ENCODE measurements at places on chromosomes 7 and 10.

DNA sequence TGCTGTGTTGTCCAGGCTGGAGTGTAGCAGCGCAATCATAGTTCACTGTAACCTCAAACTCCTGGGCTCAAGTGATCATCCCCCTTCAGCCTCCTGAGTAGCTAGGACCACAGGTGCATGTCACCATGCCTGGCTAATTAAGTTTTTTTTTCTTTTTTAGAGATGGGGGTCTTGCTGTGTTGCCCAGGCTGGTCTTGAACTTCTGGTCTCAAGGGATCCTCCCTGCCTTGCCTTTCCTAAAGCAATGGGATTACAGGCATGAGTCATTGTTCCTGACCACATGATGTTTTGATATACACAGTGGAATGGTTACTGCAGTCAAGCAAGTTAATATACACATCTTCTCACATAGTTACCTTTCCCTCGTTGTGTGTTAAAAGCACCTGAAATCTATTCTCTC is 140.3 kb downstream of the GPR85 start:
- H3K4me3 ChIP-seq = no peak overlapping the region
- DNase-seq = no peak
- H3K36me3 ChIP-seq = no peaks in the 10 kb centered on the region
- H3K27me3 ChIP-seq = peaks cover 3% of the 10 kb centered on the region

GRCh38 chr7:132453826-132454225 is 122.4 kb downstream of the PLXNA4 start:
- H3K4me1 ChIP-seq = no peaks in the 10 kb centered on the region
- no peak overlapping the region for H3K4me3 ChIP-seq
- no peak overlapping the region for H3K27ac ChIP-seq
- no peak for DNase-seq

DNA sequence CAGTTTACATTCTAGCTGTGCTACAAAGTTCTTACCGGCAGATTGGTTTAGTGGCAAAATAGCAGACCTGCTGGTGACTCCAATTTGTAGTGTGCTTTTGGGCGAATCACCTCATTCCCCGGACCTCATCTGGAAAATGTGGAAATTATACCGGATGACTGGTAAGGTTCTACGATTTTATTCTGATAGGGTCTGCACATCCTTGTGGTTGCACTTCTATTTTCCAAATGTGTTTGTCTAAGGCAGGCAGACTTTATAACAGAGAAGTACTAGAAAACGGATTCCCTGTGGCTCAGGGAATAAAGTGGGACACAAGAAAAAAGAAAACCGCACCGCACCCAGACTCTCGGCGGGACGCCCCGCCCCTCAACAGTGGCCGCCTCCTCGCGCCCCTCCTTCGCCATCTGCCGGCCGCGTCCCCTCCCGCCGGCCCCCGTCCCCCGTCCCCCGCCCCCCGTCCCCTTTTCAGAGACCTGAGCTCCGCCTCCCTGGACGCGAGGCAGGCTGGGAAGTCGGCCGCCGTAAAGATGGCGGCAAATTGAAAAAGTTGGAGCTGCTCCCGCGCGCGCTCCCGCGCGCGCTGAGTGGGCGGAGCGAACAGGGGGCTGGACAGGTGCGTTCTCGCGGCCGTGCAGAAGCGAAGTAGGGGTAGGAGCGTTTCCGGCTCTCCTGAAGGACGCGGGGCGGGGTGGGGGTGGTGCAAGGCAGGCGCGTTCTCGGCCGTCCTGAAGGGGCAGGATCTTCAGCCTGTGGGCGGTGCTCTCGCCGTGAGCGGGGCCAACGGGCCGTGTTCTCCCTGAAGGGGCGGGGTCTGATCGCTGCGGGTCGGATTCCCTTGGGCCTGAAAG is 532 bp upstream of the CCM2 start:
- peaks cover 13% of the 10 kb centered on the region for H3K4me1 ChIP-seq
- H3K4me3 ChIP-seq = peak overlapping the region; percentile 75

DNA sequence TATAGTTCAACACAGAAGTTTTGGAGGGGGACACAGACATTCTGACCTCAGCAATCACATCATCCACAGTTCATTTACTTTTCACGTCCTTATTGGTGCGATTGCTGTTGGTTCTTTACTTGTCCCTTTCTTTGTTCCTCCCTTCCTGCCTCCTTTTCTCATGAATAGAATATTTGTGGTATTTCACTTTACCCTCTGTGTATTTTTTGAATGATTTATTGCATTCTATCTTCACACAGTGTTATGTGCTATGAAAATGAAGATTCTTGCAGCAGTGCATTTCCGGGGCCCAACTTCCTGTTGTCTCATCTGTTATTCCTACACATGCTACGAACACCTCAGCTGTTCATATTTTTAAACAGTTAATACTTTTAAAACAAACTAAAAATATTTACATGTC is 179.6 kb downstream of the ZMYND11 start:
- H3K27ac ChIP-seq = no peak overlapping the region
- H3K4me1 ChIP-seq = no peaks in the 10 kb centered on the region
- no peaks in the 10 kb centered on the region for H3K27me3 ChIP-seq
- peaks cover 33% of the 10 kb centered on the region for H3K36me3 ChIP-seq
- H3K4me3 ChIP-seq = no peak overlapping the region
- DNase-seq = no peak

- H3K27ac ChIP-seq = no peak overlapping the region
- H3K4me3 ChIP-seq = no peak overlapping the region
- DNase-seq = no peak
Measured at GRCh38 chr10:33521062-33521461, 186.6 kb upstream of the NRP1 start.

- no peak overlapping the region for H3K4me3 ChIP-seq
- DNase-seq = no peak
- H3K27ac ChIP-seq = no peak overlapping the region
- H3K27me3 ChIP-seq = no peaks in the 10 kb centered on the region
- no peaks in the 10 kb centered on the region for H3K4me1 ChIP-seq
Measured at GRCh38 chr7:116150588-116150987, 59.8 kb upstream of the TES start.

GRCh38 chr10:70588859-70589570 is 13.5 kb downstream of the PRF1 start:
- H3K4me3 ChIP-seq = no peak overlapping the region
- peak overlapping the region; percentile 47 for H3K27ac ChIP-seq
- no peak for DNase-seq
- no peaks in the 10 kb centered on the region for H3K4me1 ChIP-seq

DNA sequence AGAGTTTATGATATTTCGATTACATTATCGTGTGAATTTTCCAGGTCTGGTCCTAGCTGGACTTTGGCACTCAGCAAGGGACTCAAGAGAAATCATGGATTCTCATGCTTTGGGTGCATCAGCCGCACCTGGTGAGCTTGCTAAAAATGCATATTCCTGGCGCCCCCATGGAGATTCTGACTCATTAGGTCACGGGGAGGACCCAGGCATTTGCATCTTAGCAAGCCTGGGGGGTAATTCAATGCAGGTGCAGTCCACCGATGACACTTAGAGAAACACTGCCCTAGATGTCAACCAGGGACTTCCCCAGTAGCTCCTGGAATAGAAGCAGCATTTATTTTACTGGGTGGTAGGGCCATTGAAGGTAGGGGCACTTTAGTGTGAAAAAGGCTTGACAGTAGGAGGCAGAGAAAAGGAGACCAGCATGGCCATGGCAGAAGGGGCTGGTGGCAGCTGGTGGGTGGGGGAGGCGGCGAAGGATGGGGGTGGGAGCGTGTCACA is 29.9 kb upstream of the PDCD4 start:
- no peak for DNase-seq
- H3K36me3 ChIP-seq = no peaks in the 10 kb centered on the region
- H3K4me1 ChIP-seq = peaks cover 5% of the 10 kb centered on the region
- no peak overlapping the region for H3K27ac ChIP-seq
- no peaks in the 10 kb centered on the region for H3K27me3 ChIP-seq
- H3K4me3 ChIP-seq = no peak overlapping the region

DNA sequence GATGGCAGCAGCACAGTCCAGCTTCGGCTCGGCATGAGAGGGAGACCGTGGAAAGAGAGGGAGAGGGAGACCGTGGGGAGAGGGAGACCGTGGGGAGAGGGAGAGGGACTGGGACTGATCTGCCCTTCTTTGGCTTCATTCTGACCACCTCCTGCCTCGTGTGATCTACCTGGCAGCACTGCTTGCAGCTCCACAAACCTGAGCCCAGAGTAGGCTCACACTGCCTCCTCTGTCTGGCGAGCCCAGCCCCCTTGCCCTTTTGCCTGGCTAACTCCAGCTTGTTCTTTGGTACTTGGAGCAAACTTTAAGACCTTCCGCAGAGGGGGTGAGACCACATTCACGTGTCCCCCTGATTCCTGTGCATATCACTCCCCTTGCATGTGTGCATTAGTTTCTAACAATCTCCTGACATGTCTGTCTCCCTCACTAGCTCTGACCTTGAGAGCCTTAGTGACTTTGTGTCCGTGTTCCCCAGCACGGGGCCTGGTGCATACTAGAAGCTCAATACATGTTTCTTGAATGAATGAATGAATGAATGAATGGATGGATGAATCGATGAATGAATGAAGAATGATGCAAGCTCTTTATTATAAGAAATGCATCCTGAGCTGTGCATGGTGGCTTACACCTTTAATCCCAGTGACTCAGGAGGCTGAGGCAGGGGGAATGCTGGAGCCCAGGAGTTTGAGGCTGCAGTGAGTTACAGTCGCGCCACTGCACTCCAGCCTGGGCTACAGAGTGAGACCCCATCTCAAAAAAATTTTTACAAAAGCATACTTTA is 31.2 kb downstream of the UBTD1 start:
- no peaks in the 10 kb centered on the region for H3K36me3 ChIP-seq
- DNase-seq = no peak

DNA sequence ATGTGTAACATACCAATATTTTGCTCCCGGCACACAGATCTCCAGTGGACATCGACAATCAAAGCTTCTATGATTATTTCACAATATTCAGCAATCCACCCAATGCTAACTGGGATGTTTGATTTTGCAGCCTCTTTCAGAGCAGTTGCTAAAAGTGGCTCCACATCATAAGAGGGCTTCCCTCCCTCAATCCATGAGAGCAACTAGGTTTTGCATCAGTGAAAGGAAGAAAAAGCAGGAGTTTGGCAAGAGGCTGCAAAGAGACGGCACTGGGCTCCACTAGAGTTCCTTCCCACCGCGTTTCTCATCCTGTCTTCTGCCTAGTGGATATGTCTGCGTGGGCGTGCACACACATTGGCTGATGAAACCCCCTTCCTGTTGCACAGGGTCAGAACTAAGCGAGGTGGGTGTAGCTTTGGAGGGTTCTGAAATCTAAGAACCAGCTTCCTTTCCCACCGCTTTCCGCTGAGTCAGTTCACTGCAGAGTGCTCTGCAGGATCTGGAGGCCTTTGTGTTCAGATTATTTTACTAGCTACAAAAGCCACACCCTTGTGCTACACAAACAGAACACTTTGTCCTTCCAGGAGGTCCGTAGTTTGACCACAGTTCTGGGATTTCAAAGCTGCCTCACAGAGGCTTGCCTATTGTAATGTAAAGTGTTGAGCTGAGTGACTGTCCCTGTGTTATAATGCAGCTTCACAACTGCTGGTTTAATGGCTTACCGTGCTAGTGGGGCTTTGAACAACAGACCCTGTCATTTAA is 28.1 kb downstream of the ARL4A start:
- peaks cover 17% of the 10 kb centered on the region for H3K4me1 ChIP-seq
- H3K36me3 ChIP-seq = no peaks in the 10 kb centered on the region
- peak overlapping the region; percentile 38 for H3K4me3 ChIP-seq
- H3K27me3 ChIP-seq = no peaks in the 10 kb centered on the region
- peak overlapping the region; percentile 58 for H3K27ac ChIP-seq

DNA sequence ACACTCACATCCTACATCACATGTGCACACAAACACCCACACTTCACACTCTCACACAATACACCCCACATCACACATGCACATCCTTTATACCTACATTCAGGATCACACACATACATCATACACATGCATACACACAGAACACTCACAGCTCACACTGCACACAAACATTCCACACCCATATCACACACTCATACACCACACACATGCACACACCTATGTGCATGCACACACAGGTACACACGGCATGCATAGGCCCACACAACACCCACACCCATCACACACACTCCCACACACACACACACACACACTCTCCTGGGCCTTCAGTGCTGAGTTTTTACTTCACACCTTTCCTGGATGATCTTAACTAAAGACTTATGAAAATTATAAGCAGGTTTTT is 220.5 kb downstream of the DNAJB6 start:
- no peaks in the 10 kb centered on the region for H3K36me3 ChIP-seq
- DNase-seq = no peak
- no peaks in the 10 kb centered on the region for H3K27me3 ChIP-seq
- no peaks in the 10 kb centered on the region for H3K4me1 ChIP-seq

DNA sequence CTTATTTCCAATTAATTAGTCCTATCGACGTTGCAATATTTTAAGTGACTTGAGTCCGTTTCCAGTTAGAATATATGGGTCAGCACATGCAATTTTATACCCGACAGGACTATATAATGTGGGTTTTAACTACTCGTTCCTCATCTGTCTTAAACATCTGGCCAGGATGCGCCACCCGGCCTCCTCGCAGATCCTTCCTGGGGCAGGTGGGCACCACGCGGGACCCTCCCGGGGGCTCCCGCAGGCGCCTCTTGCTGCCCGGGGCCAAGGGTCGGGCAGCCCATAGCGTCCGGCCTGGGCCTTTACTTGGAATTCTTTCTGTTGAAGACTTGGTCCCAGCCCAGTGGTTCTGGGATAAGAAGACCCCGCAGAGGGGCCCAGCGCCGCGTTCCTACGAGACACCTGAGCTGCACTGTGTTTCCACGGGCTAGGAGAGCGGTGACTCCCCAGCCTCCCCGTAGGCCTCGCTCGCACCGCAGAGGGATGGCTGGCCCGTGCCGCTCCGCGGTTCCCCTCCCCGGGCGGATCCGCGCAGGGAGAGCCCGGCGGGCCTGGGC is 10.1 kb upstream of the MNX1 start:
- H3K27me3 ChIP-seq = no peaks in the 10 kb centered on the region
- DNase-seq = no peak
- no peak overlapping the region for H3K27ac ChIP-seq
- no peaks in the 10 kb centered on the region for H3K36me3 ChIP-seq

DNA sequence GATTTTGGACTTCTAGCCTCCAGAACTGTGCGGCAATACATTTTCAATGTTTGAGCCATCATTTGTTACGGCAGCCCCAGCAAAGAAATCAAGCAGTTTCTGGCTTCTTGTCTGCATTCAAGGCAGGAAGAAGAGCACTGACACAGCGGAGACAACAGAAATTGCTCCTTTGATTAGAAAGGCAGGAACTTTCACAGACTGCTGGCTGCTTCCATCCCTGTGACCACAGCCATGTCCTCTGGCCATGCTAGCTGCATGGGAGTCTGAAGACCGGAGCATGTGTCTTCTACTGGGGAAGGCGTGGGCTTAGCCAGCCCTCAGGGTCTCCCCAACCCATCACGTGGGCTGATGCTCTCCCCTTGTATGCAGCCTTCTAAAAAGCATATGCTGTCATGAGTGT is 19.1 kb downstream of the C10orf71 start:
- no peaks in the 10 kb centered on the region for H3K27me3 ChIP-seq
- DNase-seq = no peak
- H3K4me3 ChIP-seq = no peak overlapping the region

- H3K4me3 ChIP-seq = no peak overlapping the region
- peaks cover 78% of the 10 kb centered on the region for H3K4me1 ChIP-seq
- peaks cover 92% of the 10 kb centered on the region for H3K36me3 ChIP-seq
- H3K27ac ChIP-seq = peak overlapping the region; percentile 82
- no peak for DNase-seq
Measured at GRCh38 chr10:29473406-29474100, 161.2 kb downstream of the SVIL start.

GRCh38 chr10:121648493-121648892 is 50.2 kb upstream of the FGFR2 start:
- H3K36me3 ChIP-seq = no peaks in the 10 kb centered on the region
- no peak for DNase-seq
- no peak overlapping the region for H3K27ac ChIP-seq
- H3K4me3 ChIP-seq = no peak overlapping the region
- H3K4me1 ChIP-seq = no peaks in the 10 kb centered on the region
- H3K27me3 ChIP-seq = peaks cover 5% of the 10 kb centered on the region
